ENCODE measurements at places on chromosomes 12 and 14.

DNA sequence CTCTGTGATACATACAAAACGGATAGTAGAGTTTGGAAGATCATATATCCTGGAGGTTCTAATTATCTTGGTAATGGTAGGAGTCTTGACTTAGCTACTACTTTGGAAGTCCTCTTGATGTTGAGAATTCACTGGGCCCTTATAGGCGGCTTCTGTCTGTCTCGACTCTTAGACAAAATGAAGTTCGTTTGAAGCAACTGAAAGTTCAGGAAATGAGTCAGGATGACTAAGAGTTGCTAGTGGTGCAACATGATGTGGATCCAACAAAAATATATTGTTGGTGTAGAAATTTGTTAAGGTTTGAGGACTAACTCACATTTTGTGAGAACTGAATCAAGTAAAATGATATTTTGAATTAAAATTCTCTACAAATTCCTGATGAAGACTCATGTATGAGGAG, 272.7 kb downstream of the AEBP2 start:
- no peak overlapping the region for H3K27ac ChIP-seq
- peaks cover 3% of the 10 kb centered on the region for H3K27me3 ChIP-seq
- H3K36me3 ChIP-seq = no peaks in the 10 kb centered on the region
- no peak for DNase-seq

- DNase-seq = peak; percentile 51
- peaks cover 12% of the 10 kb centered on the region for H3K4me1 ChIP-seq
- no peaks in the 10 kb centered on the region for H3K36me3 ChIP-seq
- peaks cover 9% of the 10 kb centered on the region for H3K27me3 ChIP-seq
- H3K27ac ChIP-seq = peak overlapping the region; percentile 85
- peak overlapping the region; percentile 38 for H3K4me3 ChIP-seq
Measured at GRCh38 chr12:109678719-109679118, 34.9 kb upstream of the FAM222A start.

GRCh38 chr14:98926801-98927200, 345.2 kb downstream of the BCL11B start:
- no peaks in the 10 kb centered on the region for H3K4me1 ChIP-seq
- H3K27me3 ChIP-seq = no peaks in the 10 kb centered on the region
- DNase-seq = no peak
- H3K27ac ChIP-seq = no peak overlapping the region
- H3K36me3 ChIP-seq = no peaks in the 10 kb centered on the region

- no peak overlapping the region for H3K27ac ChIP-seq
- peaks cover 2% of the 10 kb centered on the region for H3K27me3 ChIP-seq
- DNase-seq = no peak
- no peak overlapping the region for H3K4me3 ChIP-seq
Measured at GRCh38 chr12:1552911-1553491, 41.4 kb downstream of the FBXL14 start.

DNA sequence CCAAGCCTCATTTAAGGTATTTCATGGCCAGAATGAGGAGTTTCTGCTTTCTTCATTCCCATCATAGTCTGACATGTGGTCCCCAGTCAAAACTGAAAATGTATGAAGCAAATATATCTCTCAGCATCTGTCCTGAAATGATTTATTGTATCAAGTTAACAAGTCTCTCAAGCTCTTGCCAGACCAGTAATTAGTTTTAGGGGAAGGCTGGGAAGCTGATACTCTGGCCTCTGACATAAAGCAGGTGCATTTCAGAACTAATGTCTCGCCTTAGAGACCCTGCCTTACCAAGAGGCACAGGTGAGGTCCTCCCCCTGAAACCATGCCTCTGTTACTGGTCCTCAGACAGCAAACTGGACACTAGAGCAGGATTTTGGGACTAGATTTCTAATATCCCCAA, 266.5 kb downstream of the SLC15A4 start:
- peaks cover 9% of the 10 kb centered on the region for H3K36me3 ChIP-seq
- H3K27me3 ChIP-seq = peaks cover 2% of the 10 kb centered on the region
- no peak overlapping the region for H3K4me3 ChIP-seq
- no peak for DNase-seq

DNA sequence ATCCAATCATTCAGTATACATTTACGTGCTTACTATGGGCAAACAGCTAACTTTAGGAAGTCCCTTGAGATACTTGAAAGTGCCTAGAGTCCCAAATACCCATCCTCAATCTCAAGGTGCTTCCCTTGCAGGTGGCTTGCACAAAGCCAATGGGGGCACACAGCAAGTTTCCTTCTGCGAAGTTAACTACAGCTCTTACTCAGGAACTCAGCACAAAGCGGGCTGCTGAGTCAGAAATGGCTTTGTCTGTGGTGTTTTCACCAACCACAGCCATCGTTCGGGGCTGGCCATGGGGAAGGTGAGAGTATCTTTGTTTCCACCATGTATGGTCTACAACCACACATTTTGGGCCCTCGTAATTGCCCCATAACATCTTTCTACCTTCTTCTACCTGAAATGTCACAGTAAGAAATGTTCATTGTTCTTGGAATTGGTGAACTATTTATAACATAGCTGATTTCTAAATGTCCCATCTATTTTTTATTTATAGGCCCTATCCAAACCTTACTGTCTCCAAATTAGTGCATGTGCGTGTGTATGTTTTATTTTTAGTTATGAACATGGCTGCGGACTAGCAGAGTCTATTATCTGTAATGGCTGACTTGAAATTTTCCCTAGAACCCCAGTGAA, 13.9 kb downstream of the MFAP5 start:
- no peak for DNase-seq
- no peak overlapping the region for H3K27ac ChIP-seq

GRCh38 chr12:95547522-95548055, 3.7 kb downstream of the USP44 start:
- peaks cover 7% of the 10 kb centered on the region for H3K36me3 ChIP-seq
- peak overlapping the region; percentile 89 for H3K4me3 ChIP-seq
- peak overlapping the region; percentile 57 for H3K27ac ChIP-seq
- H3K4me1 ChIP-seq = peaks cover 21% of the 10 kb centered on the region

DNA sequence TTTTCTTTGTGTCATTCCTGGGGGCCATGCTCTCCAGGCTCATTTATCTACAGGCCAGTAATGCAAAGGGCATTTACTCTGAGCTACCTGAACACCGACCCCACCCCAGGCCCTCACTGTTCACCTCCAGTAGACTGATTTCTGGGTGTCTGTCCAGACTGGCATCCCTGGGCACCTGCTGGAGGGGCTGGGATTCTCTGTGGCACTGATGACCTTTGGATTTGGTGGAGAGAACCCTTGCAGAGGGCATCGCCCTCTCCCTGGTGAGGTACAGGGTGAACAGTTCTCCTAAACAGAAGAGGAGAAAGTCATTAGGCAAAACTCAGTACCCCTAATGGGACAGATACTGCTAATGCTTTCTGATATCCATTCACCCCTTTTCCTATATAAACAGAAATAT, 27.1 kb upstream of the RIMBP2 start:
- H3K36me3 ChIP-seq = peaks cover 4% of the 10 kb centered on the region
- DNase-seq = no peak
- no peaks in the 10 kb centered on the region for H3K4me1 ChIP-seq
- H3K27ac ChIP-seq = no peak overlapping the region
- H3K27me3 ChIP-seq = peaks cover 2% of the 10 kb centered on the region

DNA sequence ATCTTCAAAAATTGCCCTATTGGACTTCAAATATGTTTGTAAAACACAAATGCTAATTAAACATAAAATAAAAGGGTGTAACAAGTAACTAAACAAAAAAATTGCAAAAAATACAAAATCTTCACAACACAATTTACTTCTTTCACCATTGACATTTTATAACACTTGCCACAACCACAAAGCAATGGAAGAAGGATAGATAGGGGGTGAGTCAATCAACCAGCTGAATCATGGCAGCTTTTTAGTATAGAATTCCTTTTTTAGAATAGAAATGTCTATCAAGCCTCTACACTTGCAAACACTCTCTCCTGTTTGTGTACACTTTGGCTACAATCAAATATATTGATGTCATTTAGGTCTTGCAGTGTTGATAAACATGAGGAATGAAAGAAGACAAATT, 232.7 kb downstream of the SLC16A7 start:
- H3K27me3 ChIP-seq = no peaks in the 10 kb centered on the region
- H3K27ac ChIP-seq = no peak overlapping the region
- H3K4me1 ChIP-seq = no peaks in the 10 kb centered on the region
- no peaks in the 10 kb centered on the region for H3K36me3 ChIP-seq

Measured in glutamatergic neuron (in vitro differentiated cells).